ENCODE measurements at places on chromosomes 16 and 17.

- no peak for DNase-seq
Observed at GRCh38 chr17:39461926-39462569, 762 bp downstream of the CDK12 start.

GRCh38 chr17:38429476-38430100, 1.3 kb downstream of the ARHGAP23 start:
- no peak for DNase-seq

GRCh38 chr17:21210411-21211076, 3.4 kb downstream of the TMEM11 start:
- no peak for DNase-seq

DNA sequence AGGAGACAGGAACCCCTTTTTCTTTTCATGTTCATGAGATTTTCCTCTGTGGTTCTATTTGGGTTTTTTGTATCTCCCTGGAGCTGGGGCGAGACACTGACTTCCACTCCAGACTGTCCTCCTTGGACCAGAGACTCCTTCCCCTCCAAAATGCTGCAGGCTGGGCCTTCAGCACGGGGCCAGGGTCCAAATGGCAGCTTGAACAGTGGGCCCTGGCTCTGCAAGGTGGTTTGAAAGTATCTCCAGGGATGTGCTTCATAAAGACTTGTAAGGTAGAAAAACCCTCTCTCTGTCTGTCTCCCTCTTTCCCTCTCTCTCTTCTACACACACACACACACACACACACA, 236.1 kb downstream of the ZNF423 start:
- DNase-seq: no peak

DNA sequence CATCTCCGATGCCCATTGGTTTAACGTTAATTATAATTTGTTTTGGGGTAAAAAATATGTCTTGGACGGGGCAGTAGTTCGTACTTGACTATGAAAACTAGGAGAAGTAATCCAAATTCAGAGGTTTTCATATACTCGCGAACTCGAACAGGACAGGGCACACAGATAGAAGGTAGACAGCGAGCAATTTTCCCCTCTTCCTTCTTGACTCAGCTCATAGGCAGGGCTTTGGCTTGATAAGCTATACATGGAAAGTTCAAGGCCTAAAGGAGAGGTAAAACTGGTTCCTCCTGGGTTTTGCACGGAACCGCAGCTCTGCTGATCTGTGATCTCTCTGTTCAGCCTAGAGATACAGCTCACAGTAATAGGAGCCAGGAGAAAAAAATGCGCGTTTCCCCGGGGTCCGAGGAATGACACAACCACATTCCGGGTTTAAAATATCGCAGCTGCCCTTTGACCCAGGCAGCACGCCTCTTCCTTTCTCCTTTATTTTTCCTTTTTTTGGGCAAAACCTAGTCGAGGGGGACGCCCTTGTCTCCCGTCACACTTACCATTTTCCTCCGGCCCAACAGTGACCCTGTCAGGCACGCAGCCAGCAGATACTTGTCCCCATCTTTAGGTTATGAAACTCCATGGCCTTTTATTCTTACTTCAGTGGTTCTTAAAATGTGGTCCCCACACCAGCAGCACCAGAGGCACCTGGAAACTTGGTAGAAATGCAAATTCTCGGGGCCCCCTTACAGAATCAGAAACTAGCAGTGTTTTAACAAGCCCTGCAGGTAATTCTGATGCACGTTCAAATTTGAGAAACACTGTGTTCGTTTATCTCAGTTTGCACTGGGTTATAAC, 1.7 kb upstream of the LASP1 start:
- peak; percentile 39 for DNase-seq
